Activated CD4-positive, alpha-beta T cell treated with anti-CD3 and anti-CD28 coated beads, Interleukin-2, amount 50 U/mL, for 16 hours (primary cell): ENCODE measurements at places on chromosomes 16 and 17.

GRCh38 chr17:44314869-44315661, 6.7 kb downstream of the RUNDC3A start:
- peak; percentile 48 for DNase-seq

GRCh38 chr16:88920618-88921590, 54.4 kb upstream of the PABPN1L start:
- no peak for DNase-seq

GRCh38 chr17:61551255-61551742, 39.7 kb downstream of the NACA2 start:
- DNase-seq = peak; percentile 20

GRCh38 chr17:50841949-50842354, 6.6 kb downstream of the WFIKKN2 start:
- peak; percentile 57 for DNase-seq

GRCh38 chr17:12078791-12079190, 58.1 kb downstream of the MAP2K4 start:
- no peak for DNase-seq

DNA sequence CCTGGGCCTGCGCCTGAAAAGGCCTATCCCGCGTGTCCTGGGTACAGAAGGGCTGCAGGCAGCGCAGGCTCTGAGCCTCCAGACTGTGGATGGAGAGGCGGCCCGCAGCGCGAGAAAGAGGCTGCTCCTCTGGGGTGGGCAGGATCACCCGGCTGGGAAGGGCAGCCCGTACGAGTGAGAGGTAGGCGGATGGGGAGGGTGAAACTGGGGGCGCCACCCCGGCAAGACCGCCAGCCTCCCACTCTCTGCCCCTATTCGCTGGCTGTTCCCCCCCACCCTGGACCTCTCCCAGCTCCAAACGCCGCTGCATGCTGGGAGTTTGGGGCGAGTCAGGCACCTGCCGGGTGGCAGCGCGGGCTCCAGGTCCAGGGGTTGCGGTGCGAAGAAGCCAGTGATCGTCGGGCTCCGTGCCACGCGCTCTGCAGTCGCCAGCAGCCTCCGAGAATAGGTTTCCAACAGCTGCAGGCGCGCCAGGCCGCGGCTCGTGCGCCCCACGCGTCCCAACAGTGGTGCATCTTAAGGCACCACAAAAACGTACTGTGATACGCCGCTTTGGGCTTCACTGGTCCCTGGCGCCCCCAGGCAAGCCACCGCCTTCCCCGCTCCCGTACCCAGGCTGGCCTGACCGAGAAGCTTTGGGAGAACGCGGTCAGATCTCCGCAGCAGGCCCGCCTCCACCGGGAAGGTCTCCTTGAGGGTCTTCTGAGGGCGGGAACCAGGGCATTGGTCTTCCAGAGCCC, 1.1 kb downstream of the NOXO1 start:
- DNase-seq = no peak

- peak; percentile 67 for DNase-seq
These were observed 754 bp upstream of the SLFN11 start for GRCh38 chr17:35373984-35374765.

DNA sequence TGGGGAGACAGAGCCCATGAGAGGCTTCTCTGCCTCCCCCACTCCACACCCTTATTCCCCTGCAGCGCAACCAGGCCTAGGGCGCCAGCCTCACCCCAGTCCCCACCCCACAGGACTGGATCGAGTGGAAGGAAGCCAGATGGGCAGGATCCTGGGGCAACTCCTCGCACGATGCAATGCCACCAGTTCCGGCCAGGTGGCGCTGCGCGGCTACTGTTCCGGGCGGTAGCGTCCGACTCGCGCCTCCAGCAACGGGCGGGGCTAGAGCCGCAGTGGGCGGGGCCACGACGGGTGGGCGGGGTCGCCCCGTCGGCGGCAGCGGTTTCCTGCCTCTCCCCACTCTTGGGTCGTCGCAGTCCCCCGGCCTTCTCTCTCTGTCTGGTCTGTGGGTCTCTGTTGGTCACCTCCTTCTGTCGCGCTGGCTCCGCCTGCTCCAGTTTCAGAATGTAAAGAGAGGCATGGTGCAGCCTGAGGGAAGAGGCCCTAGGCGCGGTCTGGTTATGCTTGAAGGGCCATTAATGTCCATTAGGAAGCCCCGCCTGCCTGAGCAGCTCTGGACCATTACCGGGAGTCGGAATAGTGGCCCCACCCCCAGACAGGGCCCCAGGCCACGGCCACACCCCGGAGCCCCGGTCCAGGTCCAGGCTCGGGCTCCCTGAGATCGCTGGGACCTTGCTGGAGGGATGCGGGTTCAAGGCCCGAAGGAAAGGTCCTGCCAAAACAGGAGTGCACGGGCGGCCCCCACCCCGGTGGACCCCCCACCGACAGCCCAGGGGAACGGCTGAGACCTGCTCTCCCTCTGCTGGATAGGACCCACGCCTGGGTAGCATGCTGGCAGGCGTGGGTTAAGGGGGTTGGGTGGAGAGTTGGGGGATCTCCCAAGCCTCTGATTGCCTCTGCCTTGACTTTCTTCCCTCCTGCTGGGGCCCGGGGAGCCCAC, 3.3 kb upstream of the NHERF2 start:
- DNase-seq = peak; percentile 94

- no peak for DNase-seq
These were observed at the start of gene HSPB9 for GRCh38 chr17:42122371-42123303. Gene HSPB9, plus strand, starts transcription at chr17:42122804. Its CDS starts 47 bp downstream, at chr17:42122851.

DNA sequence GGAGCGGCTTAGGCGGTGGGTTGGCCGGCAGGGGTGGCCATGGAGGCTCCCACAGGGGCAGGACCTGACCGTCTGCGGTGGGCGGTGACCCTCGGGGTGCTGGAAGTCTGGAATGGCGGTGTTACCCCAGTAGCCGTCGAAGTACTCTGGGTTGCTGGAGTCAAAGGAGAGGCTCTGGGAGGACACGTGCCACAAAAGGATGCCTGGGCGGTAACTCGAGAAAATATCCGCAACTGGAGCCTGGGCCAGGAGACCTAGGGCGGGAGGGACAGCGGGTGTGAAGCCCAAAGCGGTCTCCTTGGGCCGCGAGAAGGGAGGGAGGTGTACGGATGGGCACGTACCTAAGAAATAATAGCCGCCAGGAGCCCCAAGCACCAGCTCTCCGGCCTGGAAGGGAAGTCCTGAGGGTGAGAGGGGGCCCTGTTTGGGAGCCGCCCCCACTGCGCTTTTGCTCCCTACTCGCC, 4.6 kb downstream of the ITGA2B start:
- DNase-seq = no peak
